Epithelial cell of prostate (primary cell): ENCODE measurements at places on chromosomes 1 and 21.

GRCh38 chr1:119481951-119482350 is 25.1 kb upstream of the HSD3B1 start:
- no peak for DNase-seq

DNA sequence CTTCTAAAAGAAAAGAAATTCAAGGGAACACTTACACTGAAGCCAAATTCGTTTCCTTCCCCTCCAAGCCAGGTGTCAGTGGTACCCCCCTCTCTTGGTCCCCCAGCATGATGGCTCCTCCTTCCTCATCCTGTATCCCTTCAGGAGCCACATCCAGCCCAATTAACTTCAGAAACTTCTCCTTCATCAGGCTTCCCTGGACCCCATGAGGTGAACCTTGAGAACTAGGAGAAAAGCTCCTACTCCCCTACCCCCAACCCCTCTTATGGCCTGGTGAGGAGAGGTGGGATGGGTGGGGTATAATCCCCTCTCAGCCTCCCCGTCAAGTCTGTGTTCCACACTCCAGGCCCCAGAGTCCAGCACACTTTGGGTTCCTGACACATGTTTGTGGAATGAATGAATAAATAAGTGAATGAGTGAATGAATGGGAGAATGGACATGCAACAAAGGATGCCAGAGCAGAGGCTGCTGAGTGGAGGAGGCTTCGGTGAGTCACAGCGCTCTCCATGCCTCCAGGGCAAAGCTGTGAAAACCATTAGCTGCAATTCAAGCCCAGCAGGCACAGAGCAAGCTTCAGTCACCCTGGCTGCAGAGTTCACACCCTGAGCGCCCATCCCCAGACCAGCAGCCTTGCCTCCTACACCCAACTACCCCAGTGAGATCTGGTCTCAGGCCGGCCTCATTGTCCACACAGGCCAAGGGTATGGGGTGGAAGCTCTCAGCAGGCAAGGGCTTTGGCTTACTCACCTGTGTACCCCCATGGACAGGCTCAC is 43.8 kb downstream of the BATF3 start:
- DNase-seq = no peak

- no peak for DNase-seq
Measured at GRCh38 chr1:115299266-115299665, 38.8 kb downstream of the NGF start.

GRCh38 chr1:186904361-186904760 is 75.6 kb downstream of the PLA2G4A start:
- DNase-seq = no peak

GRCh38 chr1:104197516-104197915 is 447.8 kb downstream of the AMY1C start:
- DNase-seq = no peak

DNA sequence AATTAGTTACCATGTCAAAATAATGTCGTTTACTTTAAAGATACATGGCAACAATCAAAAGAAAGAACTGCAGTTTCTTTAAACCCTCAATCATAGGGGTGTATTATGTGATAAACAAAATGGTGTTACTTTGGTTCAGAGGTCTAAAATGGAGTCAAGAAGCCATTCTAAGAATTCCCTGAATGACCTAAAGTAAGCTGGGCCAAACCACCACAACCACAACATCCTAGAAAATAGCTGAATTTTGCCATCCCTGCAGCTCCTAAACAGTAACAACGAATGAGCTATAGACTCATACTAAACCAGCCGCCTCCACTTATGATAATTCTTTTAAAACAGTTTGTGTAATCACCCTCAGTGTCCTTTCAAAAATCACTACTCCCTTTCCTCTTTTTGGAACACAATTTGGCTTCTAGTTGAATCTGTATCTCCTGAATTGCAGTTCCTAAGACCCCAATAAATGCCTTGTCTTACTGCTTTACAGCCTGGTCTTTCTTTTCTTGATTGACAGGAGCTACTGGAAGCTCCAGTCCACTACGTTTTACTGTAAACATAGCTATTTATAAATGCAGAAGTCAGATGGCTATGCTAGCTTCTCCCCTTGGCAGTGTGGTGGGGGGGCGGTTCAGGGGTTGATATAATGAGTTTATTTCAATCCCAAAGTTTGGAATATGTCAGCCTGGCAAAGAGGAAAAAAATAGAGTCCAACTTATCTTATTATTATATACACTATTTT is 84.3 kb downstream of the PLPPR4 start:
- no peak for DNase-seq

DNA sequence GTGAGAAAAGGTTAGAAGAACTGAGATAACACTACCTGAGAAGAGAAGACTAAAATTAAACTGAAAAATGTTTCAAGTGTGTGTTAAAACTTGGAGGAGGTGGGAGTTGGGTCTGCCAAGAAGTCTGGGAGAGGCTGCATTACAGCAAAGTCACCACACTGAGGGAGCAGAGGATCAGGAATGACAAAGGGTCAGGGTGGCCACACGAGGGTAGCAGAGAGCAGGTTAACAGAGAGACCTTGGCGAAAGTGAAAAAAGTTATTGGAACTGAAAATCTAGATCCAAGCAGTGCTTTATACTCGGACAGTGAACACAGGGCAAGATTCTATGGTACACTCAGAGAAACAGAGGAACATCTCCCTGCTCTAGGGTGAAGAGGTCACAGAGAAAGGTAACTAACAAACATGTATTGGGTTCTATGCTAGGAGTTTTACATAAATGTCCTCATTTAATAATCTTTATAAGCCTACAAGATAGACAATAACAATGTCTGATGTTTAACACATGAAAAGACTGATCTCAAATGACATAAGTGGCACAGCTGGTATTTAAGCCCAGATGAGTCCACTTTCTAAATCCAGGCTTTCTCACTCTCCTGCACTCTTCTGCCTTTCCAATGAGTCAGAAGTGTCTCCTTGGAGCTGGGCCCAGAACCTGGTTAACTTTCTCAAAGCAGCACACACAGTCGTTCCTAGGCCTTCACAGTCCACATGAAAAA is 10.3 kb upstream of the CADM3 start:
- DNase-seq = peak; percentile 59

GRCh38 chr1:35691571-35692220 is 27.0 kb downstream of the C1orf216 start:
- DNase-seq = no peak

DNA sequence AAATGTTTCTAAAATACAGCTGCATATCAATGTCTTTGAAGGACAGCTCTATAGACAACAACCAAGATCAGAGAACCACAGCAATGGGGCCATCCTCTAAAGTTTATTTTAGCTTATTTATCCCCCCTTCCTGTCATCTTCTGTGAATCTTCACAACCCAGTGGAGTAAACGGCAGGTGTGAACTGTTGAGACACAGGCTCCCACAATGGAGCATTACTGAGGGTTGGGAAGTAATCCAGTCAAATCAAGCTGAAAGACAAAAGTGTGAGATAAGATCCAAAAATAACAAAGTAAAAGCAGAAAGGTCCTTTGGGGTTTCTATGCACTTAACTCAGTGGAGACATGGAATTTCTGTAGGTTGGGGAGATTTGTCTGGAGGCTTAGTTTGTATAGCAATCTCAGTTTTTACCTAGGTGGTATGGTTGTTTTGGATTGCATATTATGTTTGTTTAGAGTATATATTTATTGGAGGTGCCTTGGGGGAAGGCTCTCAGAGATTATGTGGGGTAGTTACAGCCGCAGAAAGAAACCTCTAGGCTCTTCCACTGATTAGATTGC is 286.9 kb upstream of the ADGRL2 start:
- DNase-seq = no peak

- no peak for DNase-seq
Measured at GRCh38 chr1:167518331-167518700, at the start of gene CD247. Gene CD247 (minus strand): TSS chr1:167518529. CDS start chr1:167518465, 64 bp downstream.

DNA sequence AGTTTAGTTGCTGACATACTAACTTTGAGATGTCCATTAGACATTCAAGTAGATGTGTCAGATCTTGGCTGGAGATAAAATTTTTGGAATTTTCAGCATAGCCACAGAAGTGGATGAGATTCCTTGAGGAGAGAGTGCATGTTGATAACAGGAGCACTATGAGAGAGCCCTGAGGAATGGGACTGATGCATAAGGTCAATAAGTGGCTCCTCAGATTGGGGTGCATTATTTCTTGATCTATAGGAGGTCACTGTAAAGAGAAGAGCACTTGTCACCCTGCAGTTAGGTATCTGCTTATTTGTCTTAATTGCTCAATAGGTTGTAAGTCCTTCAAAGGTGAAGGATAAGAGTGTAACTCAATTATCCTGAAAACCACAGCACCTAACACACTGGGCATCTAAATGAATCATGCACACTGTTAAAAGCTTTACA is 52.0 kb upstream of the TACSTD2 start:
- no peak for DNase-seq

DNA sequence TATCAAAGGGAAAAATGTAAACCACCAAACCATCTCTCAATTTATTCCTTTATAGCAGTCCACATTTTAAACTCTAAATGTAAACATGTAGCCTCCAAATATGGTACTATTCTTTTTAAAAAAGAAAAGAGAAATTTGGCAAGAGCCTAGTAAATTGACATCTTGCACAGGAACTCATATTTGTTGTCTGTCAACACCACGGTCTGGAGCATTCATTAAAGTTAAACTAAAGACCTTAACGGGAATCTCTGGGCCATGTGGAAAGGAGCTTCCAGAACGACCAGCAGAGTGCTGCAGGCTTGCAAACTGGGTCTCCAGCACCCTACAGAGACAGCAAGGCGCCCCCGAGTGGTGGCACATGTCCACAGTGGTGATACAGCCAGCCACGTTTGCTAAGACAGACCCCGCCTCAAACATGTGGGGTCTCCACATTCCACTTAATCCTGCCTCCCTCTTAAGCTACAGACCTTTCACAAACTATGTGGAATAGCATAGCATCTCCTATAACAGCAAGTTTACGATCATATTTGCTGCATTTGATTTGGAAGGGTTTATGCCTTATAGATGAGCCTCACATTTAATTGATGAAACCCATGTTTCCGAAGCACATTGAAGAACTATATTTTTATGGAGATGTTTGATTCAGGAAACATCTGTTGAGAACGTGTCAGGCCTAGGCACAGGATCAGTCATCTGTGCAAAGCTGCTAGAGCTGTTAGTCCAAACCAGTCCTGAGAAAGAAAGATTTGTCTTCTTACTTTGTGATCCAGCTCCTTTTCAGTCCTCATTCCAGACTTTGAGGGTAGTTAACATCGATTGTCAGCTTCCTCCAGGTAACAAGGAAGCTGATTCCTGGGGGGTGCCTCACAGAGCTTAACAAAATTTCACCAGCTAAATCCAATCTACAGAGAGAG is 96.4 kb upstream of the BACE2 start:
- DNase-seq = no peak

DNA sequence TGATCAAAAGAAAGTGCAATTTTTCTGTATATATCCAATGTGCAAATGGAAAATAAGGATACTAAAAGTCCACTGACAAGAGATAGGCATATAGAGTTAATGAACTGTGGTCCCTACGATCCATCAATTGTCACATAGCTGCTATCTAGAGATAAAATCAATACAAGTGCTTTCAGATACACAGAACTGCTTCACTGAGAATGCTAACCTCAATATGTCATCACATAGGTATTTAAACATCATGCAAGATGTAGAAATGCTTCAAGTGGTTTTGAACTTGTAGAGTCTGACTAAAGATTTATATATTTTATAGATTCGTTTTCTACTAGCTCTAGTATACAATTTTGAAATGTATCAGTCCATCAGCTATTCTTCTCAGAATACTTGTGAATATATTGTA is 1604.7 kb downstream of the PLA2G4A start:
- no peak for DNase-seq

DNA sequence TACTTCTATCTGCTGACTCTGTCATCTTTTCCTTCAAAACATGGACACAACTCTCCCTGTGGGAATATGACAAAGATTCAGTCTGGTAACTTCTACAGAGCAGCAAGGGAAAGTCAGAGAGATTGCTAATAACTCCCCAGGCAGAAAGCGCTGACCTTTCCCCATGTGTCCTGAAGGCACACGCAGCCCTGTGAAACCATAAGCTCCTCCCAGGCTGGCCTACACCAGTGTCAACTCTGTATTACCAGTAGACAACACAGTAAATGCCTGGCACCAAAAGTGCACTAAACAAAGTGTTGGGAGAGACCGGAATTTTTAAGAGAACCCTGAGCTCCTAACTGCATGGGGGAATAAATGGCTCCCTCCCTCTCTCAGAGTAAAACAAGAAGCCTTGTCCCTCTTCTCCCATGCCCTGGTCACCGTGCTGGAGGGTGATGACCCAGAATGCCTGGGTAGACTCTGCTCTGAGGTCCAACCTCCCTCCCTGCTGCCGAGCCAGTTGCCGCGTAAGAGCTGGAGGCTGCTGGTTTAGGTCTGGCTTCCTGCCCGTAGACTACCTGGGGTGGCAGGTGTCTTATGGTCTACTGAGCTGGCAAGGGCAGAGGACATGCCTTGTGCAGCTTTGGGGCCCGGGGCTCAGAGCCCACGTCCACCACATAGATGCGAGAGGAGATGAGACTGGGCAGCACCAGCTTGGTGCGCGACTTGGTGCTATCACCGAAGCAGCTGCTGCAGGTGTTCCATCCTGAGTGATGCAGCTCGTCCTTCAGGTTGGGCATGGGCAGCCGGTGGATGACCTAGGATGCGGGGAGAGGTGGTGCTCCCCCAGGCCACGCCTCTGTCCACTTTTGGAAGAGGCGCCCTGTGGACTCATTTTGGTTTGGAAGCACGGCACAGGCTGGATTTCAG is 3.9 kb downstream of the SELENBP1 start:
- no peak for DNase-seq

DNA sequence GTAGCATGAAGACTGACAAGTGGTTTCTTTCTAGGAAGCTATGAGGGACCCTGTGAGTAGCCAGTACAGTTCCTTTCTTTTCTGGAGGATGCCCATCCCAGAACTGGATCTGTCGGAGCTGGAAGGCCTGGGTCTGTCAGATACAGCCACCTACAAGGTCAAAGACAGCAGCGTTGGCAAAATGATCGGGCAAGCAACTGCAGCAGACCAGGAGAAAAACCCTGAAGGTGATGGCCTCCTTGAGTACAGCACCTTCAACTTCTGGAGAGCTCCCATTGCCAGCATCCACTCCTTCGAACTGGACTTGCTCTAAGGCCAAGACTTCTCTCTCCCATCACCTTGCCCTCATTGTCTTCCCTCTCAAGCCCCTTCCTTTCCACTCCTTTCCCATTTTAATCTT is 3.4 kb upstream of the GABPB2 start:
- no peak for DNase-seq

DNA sequence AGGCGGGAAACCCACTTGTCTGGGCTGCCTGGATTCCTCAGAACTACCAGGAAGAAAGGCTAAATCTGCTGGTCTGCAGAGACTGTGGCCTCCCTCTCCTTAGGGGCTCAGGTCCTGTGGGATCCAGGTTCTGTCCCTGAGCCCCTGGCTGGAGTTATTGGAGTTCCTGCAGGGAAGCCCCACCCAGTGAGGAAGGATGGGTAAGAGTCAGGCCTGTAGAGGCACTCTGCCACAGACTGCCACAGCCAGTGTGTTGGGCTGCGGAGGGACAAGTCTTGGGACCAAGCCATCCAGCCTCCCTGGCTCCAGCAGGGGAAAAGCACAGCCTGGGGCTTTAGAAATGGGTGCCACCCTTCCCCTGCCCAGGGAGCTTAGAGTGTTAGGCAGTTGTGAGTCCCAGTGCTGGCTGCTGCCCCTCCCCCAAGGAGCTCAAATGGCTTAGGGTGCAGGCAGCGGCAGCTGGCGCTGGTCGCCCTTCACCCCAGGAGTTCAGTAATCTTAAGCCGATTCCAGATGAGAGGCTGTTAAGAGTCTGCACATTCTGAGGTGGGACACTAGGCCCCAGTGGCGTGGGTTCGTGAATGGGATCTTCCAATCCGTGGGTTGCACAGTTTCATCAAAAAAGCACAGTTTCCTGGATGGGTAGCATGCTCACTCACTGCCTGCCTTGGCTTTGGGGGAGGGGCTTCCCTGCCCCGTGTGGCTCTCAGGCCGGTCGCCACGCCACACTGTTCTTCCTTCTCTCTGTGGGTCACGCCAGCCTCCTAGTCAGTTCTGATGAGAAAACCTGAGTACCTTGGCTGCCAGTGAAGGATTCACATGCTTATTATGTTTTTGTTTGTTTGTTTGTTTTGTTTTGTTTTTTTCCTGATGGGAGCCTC is 57.6 kb upstream of the FMO3 start:
- DNase-seq = no peak
